ENCODE measurements at places on chromosomes 3 and 15. TPM values are rescaled to one million over a fixed set of nuclear protein-coding genes. Genes with fewer than 3 reads are reported as not detected.

DNA sequence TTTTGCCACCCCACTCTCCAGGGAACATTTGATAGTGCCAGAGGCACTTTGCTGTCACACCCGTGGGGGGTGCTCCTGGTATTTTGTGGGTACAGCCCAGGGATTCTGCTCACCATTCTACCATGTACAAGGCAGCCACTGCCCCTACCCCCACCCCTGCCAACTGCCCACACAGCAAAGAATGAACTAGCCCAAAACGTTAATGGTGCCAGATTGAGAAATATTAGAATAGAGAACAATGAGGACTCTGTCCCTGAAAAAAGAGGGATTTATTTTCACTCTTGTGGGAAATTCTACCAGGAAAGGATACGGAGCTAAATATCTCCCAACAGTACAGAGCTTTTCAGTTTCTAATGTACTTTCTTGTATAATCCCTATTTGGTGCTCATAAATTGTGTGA is 154.5 kb upstream of the SUCLG2 start:
- no peaks in the 10 kb centered on the region for H3K27me3 ChIP-seq
- no peak for DNase-seq
- H3K4me3 ChIP-seq = no peak overlapping the region

- no peaks in the 10 kb centered on the region for H3K36me3 ChIP-seq
- no peaks in the 10 kb centered on the region for H3K27me3 ChIP-seq
- H3K27ac ChIP-seq = peak overlapping the region; percentile 87
- no peak for DNase-seq
These were observed 24.3 kb upstream of the CLDN1 start for GRCh38 chr3:190346541-190346940.

The GOLGA8O gene
- total RNA-seq = not detected

DNA sequence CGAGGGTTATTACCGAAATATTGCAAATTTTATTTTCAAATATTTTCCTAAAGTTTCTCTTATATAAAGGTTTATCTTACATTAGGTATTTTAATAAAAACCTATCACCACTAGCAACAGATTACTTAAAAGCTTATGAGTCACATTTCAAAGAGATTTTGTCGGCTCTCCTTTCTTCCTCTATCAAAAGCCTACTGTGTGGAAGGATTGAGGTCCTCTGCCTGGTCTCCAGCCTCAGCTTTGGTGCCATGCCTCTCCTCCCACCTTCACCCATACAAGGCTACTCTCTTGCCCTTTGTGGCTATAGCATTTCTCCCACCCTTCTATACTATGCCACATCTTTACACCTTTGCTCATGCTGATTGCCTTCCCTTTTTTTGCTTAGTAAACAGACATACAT is 199.3 kb downstream of the TNIK start:
- peak overlapping the region; percentile 42 for H3K27ac ChIP-seq
- no peaks in the 10 kb centered on the region for H3K36me3 ChIP-seq
- H3K4me1 ChIP-seq = no peaks in the 10 kb centered on the region
- no peak for DNase-seq
- H3K27me3 ChIP-seq = no peaks in the 10 kb centered on the region

GRCh38 chr15:92822216-92823144 is 77.6 kb upstream of the CHD2 start:
- no peak for DNase-seq
- H3K4me1 ChIP-seq = peaks cover 75% of the 10 kb centered on the region
- H3K27ac ChIP-seq = peak overlapping the region; percentile 61
- H3K36me3 ChIP-seq = no peaks in the 10 kb centered on the region
- H3K27me3 ChIP-seq = no peaks in the 10 kb centered on the region

DNA sequence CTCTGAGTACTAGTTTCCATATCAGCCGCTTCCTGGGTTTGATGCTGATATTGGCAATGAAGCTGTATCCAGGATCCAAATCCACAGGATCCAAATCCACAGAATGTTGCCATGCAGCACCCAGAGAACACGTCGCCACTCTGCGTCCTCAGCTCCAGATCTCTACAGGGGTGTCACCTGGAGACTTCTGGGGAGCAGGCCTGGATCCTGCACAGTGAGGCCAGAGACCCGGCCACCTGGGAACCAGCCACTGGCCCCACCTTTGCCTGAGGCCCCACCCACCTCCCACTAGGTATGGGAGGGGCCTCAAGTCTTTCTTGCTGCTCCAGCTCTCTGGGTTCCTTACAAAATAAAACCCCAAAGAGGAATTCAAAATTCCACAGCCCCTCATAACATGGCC is 123.9 kb downstream of the LRRK1 start:
- no peak for DNase-seq
- no peaks in the 10 kb centered on the region for H3K4me1 ChIP-seq
- no peaks in the 10 kb centered on the region for H3K27me3 ChIP-seq
- peaks cover 62% of the 10 kb centered on the region for H3K36me3 ChIP-seq

The TMEM212 gene
- total RNA-seq = not detected

The OR5K2 gene
- not detected for total RNA-seq

The ELL3 gene
- total RNA-seq = 28.8 TPM

The CEMIP gene
- 13.5 TPM for total RNA-seq

DNA sequence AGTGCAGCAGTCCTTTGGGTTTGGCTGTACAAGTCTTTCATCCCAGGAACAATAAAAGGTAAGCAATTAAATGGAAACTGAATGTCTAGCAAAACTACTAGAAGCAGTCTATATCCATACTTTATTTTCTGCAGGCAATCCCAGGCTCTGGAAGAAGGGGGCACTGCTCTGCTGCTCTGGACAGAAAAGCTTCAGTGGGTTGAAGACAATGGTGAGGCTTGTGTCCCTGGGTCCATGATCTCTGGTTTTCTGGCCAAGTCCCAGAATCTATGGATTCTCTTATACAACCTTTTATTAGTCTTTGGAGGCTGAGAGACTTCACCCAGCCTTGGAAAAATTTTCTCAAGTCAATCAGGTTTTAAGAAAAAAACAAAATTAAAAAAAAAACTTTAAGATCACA is 35.6 kb downstream of the SCAP start:
- H3K27me3 ChIP-seq = no peaks in the 10 kb centered on the region
- no peak overlapping the region for H3K27ac ChIP-seq
- peaks cover 26% of the 10 kb centered on the region for H3K4me1 ChIP-seq
- no peak for DNase-seq

The CAMK2N2 gene
- total RNA-seq = not detected

The GNAT1 gene
- total RNA-seq = not detected

The SI gene
- total RNA-seq = not detected

The EPHA6 gene
- total RNA-seq = 0.66 TPM

The CCR3 gene
- total RNA-seq = not detected

DNA sequence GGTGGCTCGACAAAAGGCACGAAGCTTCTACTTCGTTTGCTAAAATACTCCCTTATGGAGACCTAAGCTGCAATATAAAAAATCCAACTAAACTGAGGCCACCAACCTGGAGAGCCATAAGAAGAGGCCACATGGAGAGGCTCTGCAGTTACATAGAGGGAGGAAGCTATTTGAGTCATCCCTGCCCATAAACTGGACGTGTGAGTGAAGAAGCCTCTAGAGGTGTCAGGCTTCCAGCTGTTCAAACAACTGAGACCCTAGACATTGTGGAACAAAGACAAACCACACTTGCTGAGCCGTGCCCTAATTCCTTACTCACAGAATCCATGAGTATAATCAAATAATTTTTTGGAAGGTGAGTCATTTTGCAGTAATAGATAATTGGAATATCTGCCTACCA is 50.2 kb upstream of the GMNC start:
- no peak overlapping the region for H3K27ac ChIP-seq
- H3K27me3 ChIP-seq = no peaks in the 10 kb centered on the region
- H3K36me3 ChIP-seq = no peaks in the 10 kb centered on the region
- no peak overlapping the region for H3K4me3 ChIP-seq

DNA sequence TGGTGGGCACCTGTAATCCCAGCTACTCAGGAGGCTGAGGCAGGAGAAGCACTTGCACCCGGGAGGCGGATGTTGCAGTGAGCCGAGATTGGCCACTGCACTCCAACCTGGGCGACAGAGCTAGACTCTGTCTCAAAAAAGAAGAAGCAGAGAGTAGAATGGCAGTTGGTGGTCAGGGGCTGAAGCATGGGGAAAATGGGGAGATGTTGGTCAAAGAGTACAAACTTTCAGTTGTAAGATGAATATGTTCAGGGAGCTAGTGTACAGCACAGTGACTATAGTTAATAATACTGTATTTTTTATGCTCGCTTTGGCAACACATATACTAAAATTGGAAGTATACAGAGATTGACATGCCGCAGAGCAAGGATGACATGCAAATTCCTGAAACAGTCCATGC is 41.5 kb downstream of the PCNP start:
- DNase-seq = no peak
- peaks cover 12% of the 10 kb centered on the region for H3K4me1 ChIP-seq
- H3K4me3 ChIP-seq = no peak overlapping the region
- no peak overlapping the region for H3K27ac ChIP-seq
- H3K36me3 ChIP-seq = no peaks in the 10 kb centered on the region
- no peaks in the 10 kb centered on the region for H3K27me3 ChIP-seq

DNA sequence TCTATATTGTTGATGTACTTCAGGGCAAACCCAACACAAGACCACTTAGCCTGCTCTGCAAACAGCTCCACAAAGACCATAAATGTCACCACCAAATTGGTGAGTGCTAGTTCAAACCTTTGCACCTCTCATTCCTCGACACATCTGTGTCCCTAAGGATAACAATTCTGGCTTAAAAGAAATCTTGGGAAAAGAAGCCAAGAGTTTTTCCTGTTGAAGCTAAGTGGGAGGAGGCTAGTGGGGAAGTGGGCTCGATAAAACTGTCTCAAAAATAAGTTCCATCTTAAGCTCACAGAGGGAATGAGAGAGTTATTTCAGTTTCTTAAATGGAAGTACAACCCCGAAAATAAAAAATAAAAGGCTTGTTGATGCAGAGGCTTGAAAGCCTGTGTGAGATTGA is 40.4 kb upstream of the PRICKLE2 start:
- H3K4me3 ChIP-seq = peak overlapping the region; percentile 74
- H3K4me1 ChIP-seq = no peaks in the 10 kb centered on the region
- no peaks in the 10 kb centered on the region for H3K36me3 ChIP-seq

GRCh38 chr3:193826159-193826795 is 233.3 kb downstream of the OPA1 start:
- peaks cover 5% of the 10 kb centered on the region for H3K4me1 ChIP-seq
- no peak overlapping the region for H3K4me3 ChIP-seq
- H3K36me3 ChIP-seq = no peaks in the 10 kb centered on the region
- no peak for DNase-seq
- H3K27me3 ChIP-seq = no peaks in the 10 kb centered on the region

- H3K36me3 ChIP-seq = no peaks in the 10 kb centered on the region
- H3K4me1 ChIP-seq = no peaks in the 10 kb centered on the region
- H3K4me3 ChIP-seq = no peak overlapping the region
- H3K27ac ChIP-seq = no peak overlapping the region
- H3K27me3 ChIP-seq = no peaks in the 10 kb centered on the region
These were observed 166.5 kb upstream of the THRB start for GRCh38 chr3:24661175-24661584.

DNA sequence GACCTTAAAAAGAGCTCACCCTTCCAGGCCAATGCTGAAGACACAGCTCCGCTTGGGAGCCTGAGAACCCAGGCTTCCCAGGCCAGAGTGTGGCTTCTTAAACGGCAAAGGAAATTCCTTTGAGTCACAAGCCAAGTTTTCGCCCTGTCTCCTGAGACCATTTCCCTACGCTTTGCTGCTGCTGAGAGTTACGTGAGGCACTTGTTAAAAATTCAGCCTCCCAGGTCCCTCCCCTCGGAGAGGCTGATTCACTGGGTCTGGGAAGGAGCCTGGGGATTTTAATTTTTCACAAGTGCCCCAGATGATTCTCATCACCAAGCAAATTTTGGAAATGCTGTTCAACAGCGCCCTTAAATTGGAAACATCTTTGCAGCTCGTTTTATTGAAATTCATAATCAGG is 25.5 kb downstream of the RLBP1 start:
- no peaks in the 10 kb centered on the region for H3K27me3 ChIP-seq
- H3K36me3 ChIP-seq = peaks cover 40% of the 10 kb centered on the region
- H3K4me1 ChIP-seq = peaks cover 7% of the 10 kb centered on the region
- no peak for DNase-seq

DNA sequence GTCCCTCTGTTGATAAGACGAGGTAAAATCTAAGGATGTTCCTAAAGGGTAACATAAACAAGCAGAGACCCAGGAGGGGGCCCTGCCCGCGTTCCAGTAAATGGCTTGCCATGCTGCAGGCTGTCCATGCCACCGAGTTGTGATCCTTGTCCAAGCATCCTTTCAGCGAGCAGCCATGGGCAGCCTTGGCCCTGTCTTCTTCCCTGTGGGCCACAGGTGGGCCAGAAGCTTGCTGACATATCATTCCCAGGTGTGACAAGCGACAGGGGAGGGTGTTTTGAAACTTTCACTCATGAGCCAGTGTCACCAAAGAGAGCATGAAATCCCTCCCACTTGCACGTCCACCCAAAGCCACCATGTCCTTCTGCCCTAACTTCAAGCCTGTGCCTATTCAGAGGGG is 53.7 kb downstream of the PCSK6 start:
- H3K27ac ChIP-seq = no peak overlapping the region
- H3K27me3 ChIP-seq = no peaks in the 10 kb centered on the region
- no peak overlapping the region for H3K4me3 ChIP-seq

DNA sequence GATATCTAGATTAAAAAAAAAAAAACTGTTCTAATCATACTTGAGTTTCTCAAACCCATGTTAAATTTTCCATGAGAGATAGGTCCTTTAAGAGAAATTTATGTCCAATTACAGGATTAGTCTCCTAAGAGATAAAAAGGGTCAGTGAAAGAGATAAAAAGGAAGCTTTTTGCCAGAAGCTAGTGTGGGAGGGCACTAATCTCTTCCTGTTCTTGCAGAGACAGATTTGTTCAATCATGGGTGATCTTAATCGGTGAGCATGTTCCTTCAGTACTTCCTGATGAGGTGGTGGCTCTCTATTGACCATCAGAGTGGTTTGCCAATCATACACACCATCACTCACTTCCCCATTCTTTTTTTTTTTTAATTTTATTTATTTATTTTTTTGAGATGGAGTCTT is 16.9 kb upstream of the LPP start:
- H3K4me3 ChIP-seq = no peak overlapping the region
- no peaks in the 10 kb centered on the region for H3K36me3 ChIP-seq
- no peak overlapping the region for H3K27ac ChIP-seq
- no peaks in the 10 kb centered on the region for H3K4me1 ChIP-seq

The SV2B gene
- total RNA-seq = 0.04 TPM

- DNase-seq = no peak
- peak overlapping the region; percentile 48 for H3K4me3 ChIP-seq
- H3K27ac ChIP-seq = peak overlapping the region; percentile 49
- H3K27me3 ChIP-seq = no peaks in the 10 kb centered on the region
- peaks cover 98% of the 10 kb centered on the region for H3K4me1 ChIP-seq
These were observed 5.7 kb downstream of the VGLL4 start for GRCh38 chr3:11637901-11638458.

DNA sequence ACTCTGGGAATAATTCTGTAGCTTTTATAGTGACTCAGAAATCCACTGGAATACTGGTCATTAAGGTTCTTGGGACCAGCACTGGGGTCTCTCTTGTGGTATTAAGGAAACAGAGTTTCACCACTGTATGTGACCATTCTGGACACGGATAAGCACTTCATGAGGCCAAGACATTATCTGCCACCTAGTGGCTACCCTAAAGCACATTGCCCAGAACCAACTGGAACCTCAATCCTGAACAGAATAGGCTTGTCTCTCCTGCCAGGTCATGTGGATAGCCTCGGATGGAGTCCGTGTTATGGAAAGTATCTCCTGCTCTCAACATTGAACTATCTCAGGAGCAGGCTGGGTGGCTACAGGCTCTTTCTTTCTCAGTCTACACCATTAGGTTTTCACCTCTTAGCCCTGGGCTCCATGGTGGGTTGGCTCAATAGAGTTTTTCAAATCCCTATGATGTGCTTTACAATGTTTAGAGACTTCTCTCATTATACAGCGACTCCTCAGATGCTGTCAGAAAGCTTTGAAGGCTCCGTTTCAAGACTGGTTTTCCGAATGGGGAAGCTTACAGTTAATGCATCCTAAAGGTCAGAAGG is 167.6 kb upstream of the ST8SIA2 start:
- H3K4me3 ChIP-seq = no peak overlapping the region
- no peaks in the 10 kb centered on the region for H3K36me3 ChIP-seq
- H3K4me1 ChIP-seq = no peaks in the 10 kb centered on the region
- H3K27ac ChIP-seq = no peak overlapping the region
